ENCODE measurements at places on chromosomes 4 and X. TPM values are rescaled to one million over a fixed set of nuclear protein-coding genes. Genes with fewer than 3 reads are reported as not detected.

AVPR2 gene
- total RNA-seq = 1.0 TPM

ZBED1 gene
- 25.6 TPM for total RNA-seq

LONRF3 gene
- 3.7 TPM for total RNA-seq

NWD2 gene
- not detected for total RNA-seq

CENPVL2 gene
- not detected for total RNA-seq

CHRNA9 gene
- total RNA-seq = not detected

HHIP gene
- total RNA-seq = 8.4 TPM

PASD1 gene
- total RNA-seq = under 0.01 TPM

TKTL1 gene
- 0.52 TPM for total RNA-seq

HMX1 gene
- total RNA-seq = not detected

SCML2 gene
- total RNA-seq = 7.3 TPM

RNF150 gene
- total RNA-seq = 36.5 TPM

AFF2 gene
- total RNA-seq = 2.6 TPM

NFKB1 gene
- 18.8 TPM for total RNA-seq

TRIM61 gene
- 2.6 TPM for total RNA-seq

CDX4 gene
- not detected for total RNA-seq

KIF4A gene
- total RNA-seq = 3.7 TPM

F8 gene
- total RNA-seq = 4.2 TPM

MCF2 gene
- total RNA-seq = 0.52 TPM

PNMA5 gene
- total RNA-seq = under 0.01 TPM

CETN2 gene
- total RNA-seq = 22.4 TPM

UPF3B gene
- 1.6 TPM for total RNA-seq

SHOX gene
- total RNA-seq = 3.1 TPM

PCDH18 gene
- total RNA-seq = 57.4 TPM

UCP1 gene
- total RNA-seq = 1.0 TPM

SYNPO2 gene
- 34.4 TPM for total RNA-seq

PDE6B gene
- 8.9 TPM for total RNA-seq

RGS12 gene
- 28.2 TPM for total RNA-seq

SPINK2 gene
- not detected for total RNA-seq

CLDN34 gene
- total RNA-seq = not detected

MAGEC3 gene
- total RNA-seq = not detected

F8A3 gene
- not detected for total RNA-seq

CENPVL1 gene
- total RNA-seq = not detected

SLITRK2 gene
- total RNA-seq = 0.52 TPM

HTR2C gene
- not detected for total RNA-seq

TRIM2 gene
- 21.4 TPM for total RNA-seq

DCAF12L2 gene
- total RNA-seq = 12.0 TPM

DRP2 gene
- total RNA-seq = 1.0 TPM

GDPD2 gene
- not detected for total RNA-seq

FGF2 gene
- total RNA-seq = 8.4 TPM

SPANXC gene
- total RNA-seq = not detected

POLN gene
- total RNA-seq = 4.2 TPM

TMEM156 gene
- total RNA-seq = under 0.01 TPM

PAGE4 gene
- total RNA-seq = not detected

ARHGAP36 gene
- 292 TPM for total RNA-seq

SULT1E1 gene
- 29.7 TPM for total RNA-seq

ESX1 gene
- total RNA-seq = not detected

Data from skeletal muscle tissue (tissue), 5 donors.